ENCODE measurements at places on chromosomes 5 and 9. TPM values are rescaled to one million over a fixed set of nuclear protein-coding genes. Genes with fewer than 3 reads are reported as not detected.

DNA sequence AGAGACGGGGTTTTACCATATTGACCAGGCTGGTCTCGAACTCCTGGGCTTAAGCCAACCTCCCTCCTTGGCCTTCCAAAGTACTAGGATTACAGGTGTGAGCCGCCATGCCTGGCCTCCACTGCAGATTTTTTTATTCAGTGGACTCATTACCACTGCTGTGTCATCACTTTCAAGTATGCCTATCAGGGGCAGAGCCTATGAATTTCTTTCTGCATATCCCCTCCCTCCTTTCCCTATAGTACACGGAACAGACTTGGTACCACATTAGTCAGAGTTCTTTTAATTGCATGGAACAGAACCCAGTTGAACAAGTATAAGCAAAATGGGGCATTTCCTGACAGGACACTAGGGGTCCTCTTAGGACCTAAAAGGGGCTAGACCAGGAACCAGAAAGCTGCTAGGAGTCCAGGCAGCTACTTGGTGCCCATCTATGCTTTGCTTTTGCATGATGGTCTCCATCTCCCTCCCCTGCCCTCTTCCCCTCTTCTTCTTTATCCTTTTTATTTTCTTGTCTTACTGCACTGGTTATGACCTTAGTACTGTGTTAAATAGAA is 5.8 kb downstream of the BSPRY start:
- DNase-seq, result no peak

DNA sequence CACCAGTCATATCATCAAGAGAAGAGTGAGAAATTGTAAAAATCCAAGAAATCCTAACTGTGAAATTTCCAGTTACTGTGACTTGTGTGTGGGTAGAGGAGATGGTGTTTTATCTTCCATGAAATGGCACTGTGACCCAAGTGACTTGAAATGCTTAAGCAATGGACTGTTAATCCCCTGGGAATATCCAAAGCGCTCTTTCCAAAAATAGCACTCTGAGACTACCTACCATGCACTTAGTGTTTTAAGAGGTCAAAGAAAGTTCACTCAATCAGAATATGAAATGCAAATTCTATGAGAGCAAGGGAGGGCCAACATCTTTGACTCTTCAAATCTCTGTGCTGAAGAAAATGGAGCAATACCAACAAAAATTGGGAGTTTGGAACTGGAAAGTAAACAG is 244.0 kb downstream of the GABRB2 start:
- DNase-seq, result no peak

DNA sequence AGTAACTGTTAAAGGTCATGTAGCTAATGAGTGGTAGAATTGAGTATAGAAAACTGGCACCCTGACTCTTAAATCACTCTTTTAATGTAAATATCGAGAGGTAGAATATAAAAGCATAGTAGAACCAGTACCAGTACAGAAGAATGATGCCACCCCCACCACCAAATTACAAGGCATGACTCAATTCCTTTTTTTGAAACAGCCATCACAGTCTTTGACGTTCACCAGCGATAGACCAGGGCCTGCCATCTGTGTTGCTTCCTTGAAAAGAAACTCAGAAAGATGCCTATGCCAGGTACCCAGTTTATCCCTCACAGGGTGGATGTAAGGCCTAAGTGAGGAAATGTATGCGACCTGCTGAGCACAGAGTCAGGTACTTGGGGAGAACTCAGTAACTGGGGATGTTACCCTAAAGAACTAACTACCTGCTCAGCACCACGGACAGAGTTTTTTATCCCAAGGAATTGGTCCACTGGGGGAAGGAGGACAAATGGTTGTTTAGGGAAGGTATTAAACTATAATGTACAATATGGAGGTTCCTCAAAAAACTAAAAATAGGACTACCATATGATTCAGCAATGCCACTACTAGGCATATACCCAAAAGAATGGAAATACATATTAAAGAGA is 116.5 kb downstream of the BRINP1 start:
- no peak for DNase-seq

GRCh38 chr5:40306869-40307487 is 372.7 kb upstream of the PTGER4 start:
- no peak for DNase-seq

GRCh38 chr5:174606646-174607045 is 117.7 kb upstream of the MSX2 start:
- no peak for DNase-seq

Gene EIF4EBP3
- total RNA-seq, result 7.0 TPM

GRCh38 chr5:154971501-154971900 is 30.6 kb downstream of the MRPL22 start:
- no peak for DNase-seq

Gene OBP2B
- total RNA-seq, result not detected

- peak; percentile 92 for DNase-seq
Measured at GRCh38 chr9:127578952-127579853, 32.9 kb upstream of the STXBP1 start.

Gene KIAA0825
- total RNA-seq, result 6.2 TPM

DNA sequence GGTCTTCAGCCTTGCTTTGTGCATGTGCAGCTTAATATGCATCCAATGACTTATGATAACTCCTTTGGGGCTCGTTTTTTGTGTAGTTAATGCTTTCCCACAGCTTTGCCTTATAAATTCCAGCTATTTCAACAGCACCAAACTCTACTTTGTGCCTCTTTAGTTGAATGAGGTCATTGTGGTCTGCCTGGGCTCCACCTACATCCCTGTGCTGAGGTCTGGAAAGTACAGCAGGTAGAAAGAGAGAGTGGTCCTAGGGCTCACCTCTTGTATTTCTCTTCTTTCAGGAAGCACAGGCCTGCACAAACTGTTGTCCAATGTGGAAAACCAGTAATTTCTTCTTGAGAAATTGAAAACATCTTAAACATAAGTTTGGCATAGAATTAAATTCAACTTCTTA is 167.2 kb downstream of the XRCC4 start:
- DNase-seq, result no peak

Gene TRIP13
- 17.6 TPM for total RNA-seq

DNA sequence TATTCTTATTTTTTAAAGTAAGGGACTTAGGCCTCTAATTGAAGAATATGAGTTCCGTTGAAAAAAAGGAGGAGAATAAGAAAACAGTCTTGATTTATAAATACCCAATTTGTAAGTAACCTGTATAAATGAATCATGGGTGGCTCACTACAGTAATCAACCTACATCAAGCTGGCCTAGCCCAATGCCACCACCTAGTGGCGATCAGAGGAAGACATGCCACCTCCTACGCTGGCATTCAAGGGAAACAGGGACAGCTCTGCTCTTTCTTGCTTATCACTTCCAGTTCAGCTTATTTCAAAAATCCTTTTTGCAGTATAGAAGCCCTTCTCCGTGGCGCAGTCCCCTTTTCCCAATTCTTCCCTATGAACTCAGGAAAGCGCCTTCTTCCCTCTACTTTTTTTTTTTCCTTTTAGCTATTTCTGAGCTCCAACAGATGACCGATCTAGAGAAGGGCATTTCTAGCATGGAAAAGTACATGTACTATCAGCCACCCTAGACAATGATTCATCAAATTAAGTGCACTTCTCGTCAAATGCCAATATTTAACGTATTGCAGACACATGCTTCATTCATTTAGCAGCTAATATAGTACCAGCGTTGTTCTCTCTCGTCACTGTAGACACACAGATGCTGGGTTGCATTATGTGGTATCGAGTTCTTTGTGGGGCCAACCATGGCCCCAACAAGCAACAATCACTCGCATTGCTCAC is 28.3 kb downstream of the PTPN3 start:
- no peak for DNase-seq

DNA sequence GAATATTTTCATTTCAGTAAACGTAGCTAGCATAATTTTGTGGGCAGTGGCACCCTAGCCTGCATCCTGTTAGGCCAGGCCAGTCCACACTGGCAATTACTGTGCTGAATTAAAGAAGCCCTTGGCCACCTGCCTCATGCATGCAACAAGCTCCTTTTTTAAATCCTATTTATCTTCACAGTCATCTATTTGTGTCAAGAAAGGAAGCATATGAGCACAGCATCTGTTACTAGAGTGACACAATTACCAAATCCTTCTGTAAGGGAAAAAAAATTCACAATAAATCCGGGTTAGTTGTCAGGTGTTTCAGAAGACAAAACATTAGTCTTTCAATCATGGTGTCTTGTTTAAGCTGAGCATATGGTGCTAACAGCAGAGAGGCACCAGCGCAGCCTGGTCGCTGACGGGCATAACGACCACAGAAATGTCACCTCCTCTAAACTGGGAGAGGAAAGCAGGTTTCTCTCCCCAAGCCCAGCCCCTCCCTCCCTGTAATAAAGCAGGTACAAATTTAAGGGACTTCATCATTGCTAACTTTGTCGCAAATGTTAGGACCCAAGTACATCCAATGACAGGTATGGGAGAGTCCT is 520.6 kb downstream of the CTNND2 start:
- DNase-seq, result no peak

Gene EQTN
- total RNA-seq, result not detected

DNA sequence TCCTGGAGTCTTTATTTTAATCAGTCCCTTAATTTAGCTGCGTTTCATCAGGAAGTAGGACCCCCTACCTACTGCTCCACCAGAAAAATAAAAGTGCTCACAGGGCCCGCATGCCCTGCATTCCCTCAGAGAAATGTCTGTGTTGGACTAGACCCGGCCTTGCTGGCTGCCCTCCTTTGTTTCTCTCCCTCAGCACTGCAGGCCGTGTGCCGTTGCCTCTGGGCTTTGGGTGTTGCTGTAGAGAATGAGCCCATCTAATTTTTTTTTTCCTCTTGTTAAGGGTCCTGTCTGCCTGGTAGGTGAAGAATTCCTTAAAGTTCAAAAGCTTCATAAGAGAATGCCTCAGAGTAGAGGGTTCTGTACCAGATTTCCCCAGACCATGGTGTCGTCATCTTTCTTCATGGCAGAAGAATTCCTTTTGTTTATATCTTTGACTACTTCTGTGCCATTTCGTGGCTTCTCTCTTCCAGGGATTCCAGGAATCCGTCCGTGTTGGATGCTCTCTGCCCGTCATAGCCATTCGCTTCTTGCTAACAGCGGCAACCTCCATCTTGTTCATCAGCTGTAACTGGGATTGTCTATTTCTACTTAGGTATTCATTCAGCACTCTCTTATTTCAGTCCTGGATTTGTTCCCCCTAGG is 49.8 kb upstream of the ANGPTL2 start:
- no peak for DNase-seq

GRCh38 chr5:150304481-150305081 is 1.9 kb upstream of the ARSI start:
- DNase-seq, result no peak

DNA sequence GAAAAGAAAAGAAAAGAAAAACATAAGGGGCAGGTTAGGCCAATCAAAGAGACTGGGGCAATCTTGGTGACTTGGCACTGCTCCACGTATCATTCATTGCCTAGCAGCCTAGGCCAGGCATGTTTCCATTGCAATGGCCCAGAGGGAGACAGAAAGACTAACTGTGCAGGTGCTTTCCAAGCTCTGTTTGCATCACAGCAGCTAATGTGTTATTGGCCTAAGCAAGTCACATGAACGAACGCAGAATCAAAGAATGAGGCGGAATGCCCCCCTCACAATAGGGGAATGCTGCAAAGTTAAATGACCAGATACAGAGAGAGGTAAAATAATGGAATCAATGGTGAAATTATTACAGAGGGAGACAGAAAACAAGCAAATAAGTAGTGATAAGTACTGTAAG is 11.1 kb upstream of the VPS13A start:
- DNase-seq, result no peak

- no peak for DNase-seq
Measured at GRCh38 chr5:10393491-10393890, 40.0 kb downstream of the MARCHF6 start.

Gene PHF24
- not detected for total RNA-seq

- DNase-seq, result no peak
Measured at GRCh38 chr5:44189255-44189654, 200.0 kb downstream of the FGF10 start.

GRCh38 chr5:80071510-80072021 is 36.4 kb downstream of the THBS4 start:
- no peak for DNase-seq

DNA sequence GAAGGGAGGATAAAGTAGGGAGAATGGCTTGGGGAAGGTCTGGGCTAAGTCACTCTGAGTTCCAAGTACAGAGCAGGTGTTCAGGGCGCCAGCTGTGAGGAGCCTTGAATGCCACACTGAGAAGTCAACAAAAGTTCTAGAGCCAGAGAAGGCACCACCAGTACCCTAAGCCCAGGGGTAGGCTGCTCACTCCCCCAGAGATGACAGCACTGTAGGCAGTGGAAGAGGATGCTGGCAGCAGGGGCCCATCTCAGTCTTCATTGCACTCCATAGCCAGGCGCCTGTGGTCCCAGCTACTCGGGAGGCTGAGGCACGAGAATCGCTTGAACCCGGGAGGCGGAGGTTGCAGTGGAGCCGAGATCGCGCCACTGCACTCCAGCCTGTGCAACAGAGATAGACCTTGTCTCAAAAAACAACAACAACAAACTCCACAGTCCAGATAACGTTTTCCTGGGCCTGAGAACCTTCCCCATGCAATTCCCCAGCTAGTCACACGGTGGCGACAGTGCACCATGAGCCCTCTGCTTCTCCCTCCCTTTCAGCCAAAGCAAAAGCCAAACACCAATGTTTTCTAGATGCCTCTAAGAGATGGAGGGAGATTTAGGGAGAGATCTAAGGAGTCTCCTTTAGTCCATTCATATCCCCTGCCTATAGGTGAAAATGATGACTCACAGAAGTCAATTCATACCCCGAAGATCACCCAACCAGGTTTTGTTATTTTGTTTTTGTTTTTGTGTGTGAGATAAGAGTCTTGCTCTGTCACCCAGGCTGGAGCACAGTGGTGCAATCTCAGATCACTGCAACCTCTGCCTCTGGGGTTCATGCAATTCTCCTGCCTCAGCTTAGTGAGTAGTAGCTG is 19.8 kb upstream of the NSD1 start:
- peak; percentile 81 for DNase-seq

Gene FER
- total RNA-seq, result 22.1 TPM

Gene GABRG2
- 1.6 TPM for total RNA-seq

DNA sequence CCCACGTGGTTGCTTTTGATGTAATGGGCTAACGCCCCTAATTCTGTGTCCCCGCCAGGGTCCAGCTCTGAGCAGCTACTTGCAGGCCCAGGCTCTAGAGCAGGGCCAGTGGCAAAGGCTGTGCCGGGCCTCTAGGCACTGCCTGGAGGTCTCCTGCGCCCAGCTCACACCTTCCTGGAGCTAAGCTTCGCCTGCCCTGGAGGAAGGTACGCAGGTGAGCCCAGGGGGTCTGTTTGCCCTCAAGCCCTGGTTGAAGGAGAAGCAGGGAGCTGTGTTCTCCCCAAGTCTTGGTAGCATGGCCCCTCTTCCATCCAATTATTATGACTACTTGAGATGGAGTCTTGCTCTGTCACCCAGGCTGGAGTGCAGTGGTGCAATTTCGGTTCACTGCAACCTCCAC is 5.2 kb upstream of the LMX1B start:
- DNase-seq, result no peak

GRCh38 chr9:17521100-17521855 is 57.6 kb upstream of the SH3GL2 start:
- no peak for DNase-seq

- DNase-seq, result no peak
Measured at GRCh38 chr9:97459326-97459725, 42.1 kb upstream of the TMOD1 start.

DNA sequence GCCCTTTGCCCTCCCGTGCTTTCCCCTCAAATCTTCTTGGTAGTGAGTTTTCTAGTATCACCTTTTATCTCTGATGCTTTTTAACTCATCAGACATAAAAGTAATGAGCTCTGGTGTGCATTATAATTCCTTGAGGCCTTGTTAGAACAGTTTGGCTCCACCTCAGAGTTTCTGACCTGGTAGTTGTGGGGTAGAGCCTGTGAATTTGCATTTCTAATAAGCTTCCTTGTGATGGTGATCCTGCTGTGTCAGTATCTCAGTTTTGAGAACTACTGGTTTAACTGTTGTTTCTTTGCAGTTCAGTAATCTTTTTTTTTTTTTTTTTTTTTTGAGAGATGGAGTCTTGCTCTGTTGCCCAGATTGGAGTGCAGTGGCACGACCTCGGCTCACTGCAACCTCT is 31.1 kb downstream of the UBE2D2 start:
- no peak for DNase-seq
